ENCODE measurements at places on chromosomes 5 and 9. TPM values are rescaled to one million over a fixed set of nuclear protein-coding genes. Genes with fewer than 3 reads are reported as not detected.

Gene SPATA24
- total RNA-seq, result 3.5 TPM

Gene GNA14
- total RNA-seq, result 1.6 TPM

Gene LCN15
- not detected for total RNA-seq

Gene SLC25A2
- total RNA-seq, result 1.4 TPM

Gene SEC16A
- 26.5 TPM for total RNA-seq

Gene MZB1
- 0.89 TPM for total RNA-seq

Gene SHISAL2B
- total RNA-seq, result not detected

Gene SEMA6A
- 46.9 TPM for total RNA-seq

Gene CERCAM
- 54.4 TPM for total RNA-seq

Gene PGM5
- 13.8 TPM for total RNA-seq

Gene KIF24
- total RNA-seq, result 2.6 TPM

Gene DBH
- total RNA-seq, result under 0.01 TPM

Gene SMIM33
- not detected for total RNA-seq

Gene C9orf50
- not detected for total RNA-seq

Gene PCDH12
- total RNA-seq, result 8.2 TPM

Gene B4GALT1
- 30.8 TPM for total RNA-seq

Gene RANBP17
- 28.8 TPM for total RNA-seq

Gene DRD1
- 0.10 TPM for total RNA-seq

Gene RALGPS1
- 11.9 TPM for total RNA-seq

Gene C5orf58
- total RNA-seq, result not detected

Gene SLCO6A1
- not detected for total RNA-seq

Gene NR5A1
- total RNA-seq, result not detected

Gene ARL14EPL
- not detected for total RNA-seq

Gene KCNIP1
- 2.5 TPM for total RNA-seq

Gene STC2
- 0.69 TPM for total RNA-seq

Gene NSG2
- total RNA-seq, result 3.1 TPM

Gene KIF4B
- not detected for total RNA-seq

Gene PAXX
- 13.0 TPM for total RNA-seq

Gene MYOZ3
- 3.1 TPM for total RNA-seq

Gene SOWAHA
- total RNA-seq, result 0.10 TPM

Gene NIM1K
- total RNA-seq, result 0.10 TPM

Gene ALDH1A1
- 19.2 TPM for total RNA-seq

Gene RAD17
- total RNA-seq, result 21.3 TPM

Gene MEIKIN
- total RNA-seq, result not detected

Gene CCL27
- 7.6 TPM for total RNA-seq

Gene COL15A1
- total RNA-seq, result 122 TPM

Gene ASPN
- 197 TPM for total RNA-seq

Gene PPP2R2B
- total RNA-seq, result 2.2 TPM

Gene CWC27
- total RNA-seq, result 16.9 TPM

Gene ANKRD18B
- total RNA-seq, result 1.7 TPM

Gene PTGES2
- 25.8 TPM for total RNA-seq

Gene LECT2
- not detected for total RNA-seq
